Stimulated activated CD8-positive, alpha-beta memory T cell treated with anti-CD3 and anti-CD28 coated beads, Interleukin-7, amount 100 ng/mL, for 1 hour (primary cell): ENCODE measurements at places on chromosomes 2 and 18.

- no peak for DNase-seq
Measured at GRCh38 chr2:215465256-215465655, 29.4 kb upstream of the FN1 start.

DNA sequence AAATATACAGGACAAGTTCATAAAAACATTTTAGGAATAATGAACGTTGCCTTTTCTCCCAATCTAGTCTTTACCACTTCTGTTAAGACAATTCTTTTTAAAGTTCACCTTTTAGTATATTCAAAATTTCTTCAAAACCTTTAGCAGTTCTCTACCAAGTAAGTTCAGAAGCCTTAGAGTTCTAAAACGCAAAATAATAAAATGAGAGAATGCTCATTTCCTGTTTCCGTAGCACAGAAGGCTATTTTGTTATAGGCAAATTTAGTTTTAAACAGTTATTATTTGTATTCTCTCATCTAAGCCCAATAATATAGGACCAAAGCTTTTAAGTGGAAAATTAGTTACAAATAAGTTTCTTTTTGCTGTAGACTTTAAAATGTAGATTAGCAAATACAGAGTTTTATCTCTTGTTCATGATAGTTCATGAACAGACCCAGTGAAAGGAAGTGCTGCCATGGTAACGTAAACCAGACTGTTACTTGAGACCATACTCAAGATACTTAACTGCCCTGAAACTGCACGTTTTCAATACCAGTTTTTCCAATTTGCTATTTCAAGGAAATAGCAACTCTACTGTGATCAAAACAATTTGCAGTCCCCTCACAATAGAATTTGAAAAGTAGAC lies 173.1 kb upstream of the STON1 start:
- no peak for DNase-seq

DNA sequence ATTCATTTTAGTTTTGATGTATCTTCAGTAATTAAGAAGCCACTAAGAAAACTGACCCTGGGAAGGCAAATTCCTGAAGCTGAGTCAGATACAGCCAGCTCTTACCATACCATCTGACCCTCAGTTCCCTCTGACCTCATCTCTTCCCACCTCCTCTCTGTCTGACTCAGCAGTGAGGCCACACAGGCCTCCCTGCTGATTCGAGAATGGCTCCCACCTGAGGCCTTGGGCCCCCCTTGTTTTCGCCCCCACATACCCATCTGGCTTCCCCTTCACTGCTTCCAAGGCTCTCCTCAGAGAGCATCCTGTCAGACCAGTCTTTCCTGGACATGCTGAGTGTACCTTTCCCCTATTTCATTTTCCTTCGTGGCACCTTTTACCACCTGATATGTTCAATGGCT lies 71.0 kb upstream of the CYP1B1 start:
- no peak for DNase-seq

DNA sequence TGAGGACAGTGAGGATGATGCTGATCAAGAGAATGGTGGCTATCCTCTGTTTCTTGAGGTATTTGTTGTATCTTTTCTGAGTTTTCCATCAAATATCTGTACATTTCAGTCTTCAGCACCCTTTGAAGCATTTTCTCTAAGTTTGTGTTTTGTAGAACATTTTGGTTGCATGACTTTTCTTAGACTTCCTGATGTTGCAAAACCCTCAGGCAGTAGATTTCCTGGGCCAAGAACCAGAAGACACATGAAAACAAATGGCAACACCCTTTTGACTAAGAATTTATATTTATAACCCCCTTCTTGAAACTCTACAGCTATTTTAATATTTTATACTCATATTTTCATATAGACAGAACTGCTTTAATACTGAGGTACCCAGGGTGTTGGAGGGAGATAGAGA lies 16.2 kb downstream of the HNMT start:
- DNase-seq, result no peak

DNA sequence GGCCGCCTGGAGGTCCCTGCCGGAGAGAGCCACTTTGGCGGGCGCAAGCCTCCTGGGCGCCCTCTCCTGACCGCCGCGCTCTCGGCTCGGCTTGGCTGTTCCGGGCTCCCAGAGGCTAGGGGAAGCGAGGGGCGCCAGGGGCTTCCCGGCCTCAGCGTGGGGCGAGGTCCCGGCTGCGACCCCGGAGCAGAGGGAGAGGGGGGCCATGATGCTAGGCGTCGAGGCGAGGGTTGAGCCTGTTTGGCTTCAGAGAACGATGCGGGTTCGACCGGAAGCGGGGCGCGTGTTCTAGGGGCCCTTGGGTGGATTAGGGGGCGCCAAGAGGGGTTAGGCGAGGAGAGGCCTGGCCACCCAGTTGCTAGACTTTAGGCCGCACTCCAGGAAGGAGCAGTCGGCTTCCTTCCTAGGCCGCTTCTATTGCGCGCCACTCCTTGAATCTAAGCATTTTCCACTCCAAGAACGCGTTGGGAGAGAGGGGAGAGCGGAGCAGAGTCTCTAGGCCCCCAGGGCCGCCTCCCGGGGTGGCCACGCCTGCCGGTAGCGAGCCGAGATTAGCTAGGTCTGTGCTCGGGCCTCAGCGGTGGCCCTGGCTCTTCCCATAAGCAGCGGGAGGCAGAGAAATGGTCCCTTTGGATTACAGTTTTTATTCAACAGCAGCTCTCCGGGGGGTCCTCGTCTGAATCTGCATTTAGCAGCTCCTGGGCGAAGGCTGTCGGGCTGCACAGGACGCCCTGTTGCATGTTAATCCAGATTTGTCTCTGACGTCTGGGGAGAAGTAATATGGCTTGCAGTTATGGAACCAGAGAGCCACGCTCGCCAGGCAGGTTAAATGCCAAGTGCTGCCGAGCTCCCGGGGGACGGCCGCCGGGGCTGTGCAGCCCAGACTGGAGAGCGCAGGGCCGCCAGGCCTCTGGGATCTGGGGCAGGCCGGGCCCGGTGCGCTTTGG lies 11.3 kb downstream of the MEIS1 start:
- DNase-seq, result no peak

- DNase-seq, result no peak
Measured at GRCh38 chr2:30942419-30942818, 135.2 kb upstream of the CAPN13 start.

- no peak for DNase-seq
Measured at GRCh38 chr2:218219934-218220333, 2.9 kb downstream of the ARPC2 start.

DNA sequence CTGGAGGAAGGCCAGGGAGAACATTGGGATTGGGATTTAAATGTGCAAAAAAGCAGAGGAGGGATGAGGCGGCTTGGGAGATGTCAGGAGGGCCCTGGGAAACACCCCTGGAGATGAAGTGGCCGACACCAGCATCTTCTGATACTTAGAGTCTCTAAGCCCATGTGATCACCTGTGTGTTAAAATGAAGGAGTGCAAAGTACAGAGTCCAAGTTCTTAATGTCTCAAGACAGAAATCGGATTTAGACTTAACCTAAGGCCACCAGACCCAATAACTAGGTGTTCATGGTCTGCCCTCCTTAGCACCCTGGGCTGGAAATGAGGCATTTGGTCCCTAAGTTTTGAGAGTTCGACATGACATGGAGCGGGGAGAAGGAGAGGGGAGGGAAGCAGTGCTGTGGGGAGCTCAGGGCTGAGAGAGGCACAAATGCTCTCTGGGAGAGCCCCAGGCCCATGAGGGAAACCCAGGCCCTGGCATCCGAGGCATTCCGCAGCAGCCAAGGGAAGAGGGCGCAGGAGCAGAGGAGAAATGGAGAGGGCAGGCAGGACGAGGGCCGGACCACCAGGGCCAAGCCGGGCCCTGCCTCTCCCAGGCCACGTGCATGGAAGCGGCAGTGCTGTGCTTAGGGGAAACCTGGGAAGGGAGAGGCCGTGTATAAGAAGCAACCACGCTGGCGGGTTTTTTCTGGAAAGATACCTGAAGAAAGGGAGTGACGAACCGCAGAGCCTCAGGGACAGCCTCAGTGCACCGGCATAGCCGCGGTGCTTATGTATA lies 63.3 kb downstream of the SFXN5 start:
- DNase-seq, result no peak

- no peak for DNase-seq
Measured at GRCh38 chr18:77165503-77166188, 33.1 kb upstream of the MBP start.

DNA sequence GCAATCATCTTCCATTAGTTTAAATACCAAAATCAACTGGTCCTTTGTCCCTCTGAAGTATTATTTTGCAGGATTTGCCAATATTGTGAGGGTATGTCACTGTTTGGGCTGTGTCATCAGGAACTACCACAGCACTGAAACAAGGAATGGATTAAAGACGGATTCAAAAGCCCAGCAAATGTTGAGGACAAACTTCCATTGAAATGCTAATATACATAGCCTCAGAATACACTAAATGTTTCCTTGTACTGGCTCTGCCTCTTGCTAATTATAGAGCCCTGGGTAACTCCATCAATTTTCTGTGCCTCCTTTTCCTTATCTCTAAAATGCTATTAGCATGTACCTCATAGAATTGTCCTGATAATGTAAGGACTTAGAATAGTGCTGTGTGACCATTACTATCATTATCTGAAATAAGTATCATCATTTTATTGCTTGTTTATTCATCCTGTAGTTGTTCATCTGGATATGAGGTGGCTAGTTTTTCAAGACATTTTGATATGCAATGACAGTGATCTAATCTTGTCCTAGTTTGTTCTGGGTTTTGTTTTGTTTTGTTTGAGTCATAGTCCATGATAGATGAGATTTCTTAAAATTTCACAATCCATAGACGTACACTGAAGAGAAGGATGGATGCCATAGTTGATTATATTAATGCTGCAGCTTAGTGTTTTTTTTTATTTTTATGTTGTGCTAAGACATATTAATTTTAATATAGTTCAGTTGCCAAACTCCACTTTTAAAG lies 333.4 kb upstream of the KCNH7 start:
- no peak for DNase-seq

GRCh38 chr2:6008726-6009125 lies 316.5 kb downstream of the SOX11 start:
- no peak for DNase-seq

DNA sequence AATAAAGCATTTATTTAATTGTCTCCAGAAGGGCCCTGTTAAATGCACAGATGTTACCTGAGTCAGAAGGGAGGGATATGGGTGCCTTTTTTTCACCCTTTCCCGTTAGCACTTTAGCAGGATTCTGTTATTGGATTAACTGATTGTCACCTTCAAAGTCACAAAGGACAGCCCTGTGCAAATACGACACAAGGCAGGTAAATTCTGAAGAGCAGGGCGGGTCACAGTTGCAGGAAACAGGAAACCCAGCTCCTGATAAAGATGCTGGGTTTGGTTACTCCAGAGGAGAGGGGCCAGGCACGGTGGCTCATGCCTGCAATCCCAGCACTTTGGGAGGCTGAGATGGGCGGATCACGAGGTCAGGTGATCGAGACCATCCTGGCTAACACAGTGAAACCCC lies 11.4 kb upstream of the PKDCC start:
- no peak for DNase-seq

DNA sequence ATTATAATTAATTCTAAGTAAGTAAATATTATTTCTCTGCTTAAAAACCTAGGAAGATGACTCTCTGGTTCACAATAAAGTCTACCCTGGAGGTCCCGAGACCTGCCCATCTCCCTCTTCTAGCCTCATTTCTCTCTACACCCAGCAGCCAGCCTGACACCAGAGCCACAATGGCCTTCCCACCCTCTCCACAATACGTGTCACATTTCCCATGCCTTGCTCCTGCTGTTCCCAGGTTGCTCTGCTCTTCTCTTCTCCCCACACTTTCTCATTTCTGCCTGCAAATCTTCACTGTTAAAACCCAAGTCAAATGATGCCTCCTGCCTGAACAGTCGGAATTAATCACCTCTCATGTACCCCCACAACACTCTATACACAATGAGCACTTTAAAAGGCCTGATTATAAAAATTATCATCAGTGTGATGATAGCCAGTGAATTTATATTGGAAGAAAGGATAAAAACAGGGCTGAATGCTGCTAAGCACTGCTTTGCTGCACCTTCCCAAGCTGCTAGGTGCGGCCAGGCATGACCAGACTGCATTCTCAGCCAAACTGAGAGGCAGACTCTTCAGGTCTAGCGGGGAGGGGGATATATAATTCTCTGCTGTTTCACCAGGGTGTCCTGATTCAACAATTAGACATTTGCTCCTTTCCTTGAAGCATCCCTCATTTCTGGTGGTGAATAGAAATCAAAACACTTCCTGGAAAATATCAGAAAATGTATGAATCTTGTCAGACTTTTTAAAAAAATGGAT lies 160.6 kb downstream of the DTNA start:
- no peak for DNase-seq

DNA sequence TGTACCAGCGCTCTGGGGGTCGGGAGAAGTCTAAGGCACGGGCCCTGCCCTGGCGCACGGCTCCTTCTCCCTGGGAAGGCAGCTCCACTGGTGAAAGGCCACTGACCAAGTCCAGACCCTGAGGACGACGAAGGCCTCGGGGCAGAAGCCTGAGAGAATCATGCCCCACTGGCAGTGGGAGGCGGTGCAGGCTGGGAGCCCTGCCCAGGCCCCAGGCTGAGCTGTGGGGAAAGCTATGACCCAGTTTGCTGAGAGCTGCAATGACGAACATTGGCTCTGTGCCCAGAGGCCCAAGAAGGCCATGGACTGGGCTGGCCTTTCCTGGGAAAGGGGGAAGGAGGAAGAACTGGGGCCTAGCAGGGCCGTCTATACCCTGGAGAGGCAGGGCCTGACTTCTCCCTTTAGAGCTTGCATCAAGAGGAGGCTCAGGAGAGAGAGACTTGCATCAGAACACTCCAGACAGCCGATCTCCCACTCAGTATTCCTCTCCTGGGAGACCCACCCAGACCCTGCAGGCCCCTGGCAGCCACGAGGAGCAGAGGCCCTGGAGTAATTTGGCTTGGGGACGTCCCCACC lies 32.9 kb downstream of the HS1BP3 start:
- no peak for DNase-seq

DNA sequence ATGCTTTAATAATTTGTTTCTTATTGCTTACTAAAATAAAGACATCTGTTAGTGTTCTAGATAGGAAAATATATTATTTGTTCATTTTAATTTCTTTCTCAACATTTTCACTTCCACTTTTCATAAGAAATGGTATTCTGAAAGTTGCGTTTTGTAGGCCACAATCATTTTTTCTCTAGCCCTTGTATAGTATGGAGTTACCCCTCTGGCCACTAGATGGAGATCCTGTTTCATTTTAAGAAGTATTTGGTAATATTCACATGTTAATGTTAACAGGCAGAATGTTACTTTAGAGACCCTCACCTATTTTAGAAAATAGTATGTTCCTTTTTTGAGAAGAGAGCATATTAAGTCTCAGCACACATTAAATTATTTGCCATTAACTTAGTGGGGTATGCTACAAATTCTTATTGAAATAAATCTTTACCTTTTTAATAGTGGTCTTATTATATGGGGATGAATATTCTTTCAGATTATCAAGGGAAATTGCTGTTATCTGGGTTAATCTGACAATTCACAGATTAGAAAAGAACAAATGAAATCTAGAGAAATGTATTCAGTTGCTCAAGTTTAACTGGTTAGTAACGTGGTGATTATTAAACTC lies 73.9 kb upstream of the TTC27 start:
- DNase-seq, result no peak

- DNase-seq, result peak; percentile 13
Measured at GRCh38 chr2:55010149-55010591, 40.1 kb downstream of the RTN4 start.
